ENCODE measurements at places on chromosomes 5 and 9.

- DNase-seq, result no peak
These were observed 22.4 kb downstream of the CXXC5 start for GRCh38 chr5:139670369-139671095.

DNA sequence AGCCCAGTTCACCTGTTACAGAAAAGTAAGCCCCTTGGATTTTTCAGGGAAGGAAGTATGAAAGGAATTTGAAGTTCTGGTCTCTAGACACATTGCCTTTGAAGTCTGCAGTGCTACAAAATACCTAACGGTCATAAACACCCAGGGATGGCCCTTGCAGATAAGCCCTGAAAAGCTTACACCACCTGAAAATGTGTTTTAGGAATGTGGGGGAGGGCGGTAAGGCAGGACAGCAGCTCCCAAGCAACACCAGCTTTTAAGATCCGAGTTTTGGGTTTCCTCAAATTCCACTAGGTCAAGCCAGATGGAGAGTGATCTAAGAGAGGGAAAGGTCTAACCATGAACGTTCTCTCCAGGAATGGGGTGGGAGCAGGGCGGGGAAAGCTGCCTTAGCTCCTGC lies 114.1 kb upstream of the PANK3 start:
- no peak for DNase-seq

- no peak for DNase-seq
These were observed 33.0 kb downstream of the PPARGC1B start for GRCh38 chr5:149762958-149763630.

DNA sequence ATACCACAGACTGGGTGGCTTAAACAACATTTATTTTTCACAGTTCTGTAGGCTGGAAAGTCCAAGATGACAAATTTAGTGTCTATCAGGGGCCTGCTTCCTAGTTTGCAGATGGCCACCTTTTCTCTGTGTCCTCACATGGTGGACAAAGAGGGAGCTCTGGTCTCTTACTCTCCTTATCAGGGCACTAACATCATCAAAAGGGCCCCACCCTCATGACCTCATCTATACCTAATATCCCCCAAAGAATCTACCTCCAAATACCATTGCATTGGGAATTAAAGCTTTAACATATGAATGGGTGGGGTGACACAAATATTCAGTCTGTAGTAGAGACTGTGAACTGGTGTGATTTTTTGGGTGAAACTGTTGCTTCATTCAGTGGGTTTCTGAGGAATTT lies 78.1 kb downstream of the C7 start:
- DNase-seq, result no peak

GRCh38 chr9:12764150-12764549 lies 10.7 kb upstream of the LURAP1L start:
- DNase-seq, result no peak

- DNase-seq, result no peak
These were observed 1.9 kb downstream of the MLANA start for GRCh38 chr9:5892456-5893133.

- DNase-seq, result no peak
These were observed 51.8 kb downstream of the RNF145 start for GRCh38 chr5:159157552-159157951.

- no peak for DNase-seq
These were observed 6.3 kb downstream of the SHB start for GRCh38 chr9:38062498-38063362.

DNA sequence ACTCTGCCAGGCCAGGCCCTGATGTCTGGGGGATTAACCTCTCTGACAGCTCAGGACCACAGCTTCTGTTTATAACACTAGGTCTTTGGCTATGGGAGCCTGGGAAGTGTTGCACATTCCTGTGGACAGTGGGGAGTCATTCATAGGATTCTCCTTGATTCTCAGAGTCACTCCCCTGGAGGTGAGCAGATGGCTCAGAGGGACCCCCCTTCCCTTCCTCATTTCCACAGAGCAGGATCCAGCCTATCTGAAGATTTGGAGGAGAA lies 60.2 kb downstream of the NRG2 start:
- no peak for DNase-seq

- DNase-seq, result no peak
These were observed 63.4 kb downstream of the TLE1 start for GRCh38 chr9:81625969-81626368.

DNA sequence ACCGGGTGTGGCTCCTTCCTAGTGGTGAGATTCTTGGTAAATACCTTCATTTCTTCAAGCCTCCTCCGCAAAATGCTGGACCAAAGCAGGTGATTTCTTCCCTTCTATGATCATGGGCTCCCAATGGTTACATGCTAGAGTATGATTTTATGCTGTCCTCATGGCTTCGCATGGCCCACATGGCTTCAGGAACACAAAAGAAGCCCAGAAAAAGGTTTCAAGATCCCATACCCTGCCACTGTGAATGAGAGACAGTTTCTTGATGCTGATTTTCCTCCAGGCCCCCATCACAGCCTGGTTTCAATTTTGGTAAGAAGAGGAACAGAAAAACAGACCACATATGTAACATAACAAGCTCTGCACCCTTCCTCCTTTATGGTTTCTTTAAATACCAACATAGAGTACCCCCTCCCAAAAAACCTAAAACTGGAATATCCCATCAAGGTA lies 2.4 kb upstream of the RXFP3 start:
- no peak for DNase-seq

GRCh38 chr5:135246923-135247795 lies 151.9 kb downstream of the MACROH2A1 start:
- peak; percentile 54 for DNase-seq

DNA sequence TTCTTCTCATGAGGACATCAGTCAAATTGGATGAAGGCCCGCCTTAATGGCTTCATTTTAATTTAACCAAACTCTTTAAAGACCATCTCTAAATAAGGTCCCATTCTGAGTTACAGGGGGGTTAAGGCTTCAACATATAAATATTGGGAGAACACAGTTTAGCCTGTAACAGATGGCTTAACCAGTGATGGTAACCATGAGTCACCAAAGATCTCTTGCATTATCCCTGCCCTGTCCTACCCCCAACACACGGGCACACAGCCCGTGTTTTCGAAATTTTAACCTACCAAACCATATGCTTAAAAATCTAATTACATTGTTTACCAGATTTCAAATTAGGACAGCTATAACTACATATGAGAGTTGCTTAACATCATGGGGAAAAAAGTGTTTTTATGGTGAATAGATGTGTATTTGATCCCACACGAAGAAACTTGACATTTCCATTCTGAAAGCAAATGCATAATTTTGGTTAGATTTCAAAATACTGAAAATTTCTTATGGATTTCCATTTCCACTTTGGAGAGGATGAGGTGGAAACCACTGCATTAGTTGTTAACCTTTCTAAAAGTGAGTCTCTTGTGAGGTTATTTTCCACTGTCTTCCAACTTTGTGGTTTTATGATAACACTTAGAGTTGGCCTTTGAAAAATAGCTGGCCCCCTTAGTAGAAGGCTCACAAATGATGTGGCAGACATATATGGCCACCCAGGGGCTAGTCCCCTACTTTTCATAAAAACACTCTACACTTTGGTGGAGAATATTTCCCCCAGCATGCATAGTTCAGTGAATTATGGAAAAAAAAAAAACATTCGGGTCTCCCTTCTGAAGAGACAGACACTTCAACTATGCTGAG lies 849.3 kb downstream of the TLE1 start:
- DNase-seq, result no peak

DNA sequence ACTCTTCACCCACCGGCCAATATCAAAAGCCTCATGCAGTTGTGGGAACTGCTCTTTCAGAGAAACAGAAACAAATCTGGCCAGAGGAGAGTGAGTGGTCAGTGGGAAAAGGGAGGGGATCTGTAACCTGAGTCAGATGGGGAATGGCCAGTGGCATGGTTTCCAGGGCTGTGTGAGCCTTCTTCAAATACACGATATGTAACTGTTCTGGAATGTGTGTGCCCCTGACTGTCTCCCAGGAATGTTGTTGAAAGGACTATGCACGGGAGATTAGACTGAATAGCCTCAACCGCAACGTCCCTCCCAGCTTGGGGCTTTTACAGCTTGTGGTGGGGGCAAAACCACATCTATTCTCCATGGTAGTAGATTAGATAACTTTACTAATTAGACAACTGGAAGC lies 60.8 kb downstream of the SH3TC2 start:
- no peak for DNase-seq

DNA sequence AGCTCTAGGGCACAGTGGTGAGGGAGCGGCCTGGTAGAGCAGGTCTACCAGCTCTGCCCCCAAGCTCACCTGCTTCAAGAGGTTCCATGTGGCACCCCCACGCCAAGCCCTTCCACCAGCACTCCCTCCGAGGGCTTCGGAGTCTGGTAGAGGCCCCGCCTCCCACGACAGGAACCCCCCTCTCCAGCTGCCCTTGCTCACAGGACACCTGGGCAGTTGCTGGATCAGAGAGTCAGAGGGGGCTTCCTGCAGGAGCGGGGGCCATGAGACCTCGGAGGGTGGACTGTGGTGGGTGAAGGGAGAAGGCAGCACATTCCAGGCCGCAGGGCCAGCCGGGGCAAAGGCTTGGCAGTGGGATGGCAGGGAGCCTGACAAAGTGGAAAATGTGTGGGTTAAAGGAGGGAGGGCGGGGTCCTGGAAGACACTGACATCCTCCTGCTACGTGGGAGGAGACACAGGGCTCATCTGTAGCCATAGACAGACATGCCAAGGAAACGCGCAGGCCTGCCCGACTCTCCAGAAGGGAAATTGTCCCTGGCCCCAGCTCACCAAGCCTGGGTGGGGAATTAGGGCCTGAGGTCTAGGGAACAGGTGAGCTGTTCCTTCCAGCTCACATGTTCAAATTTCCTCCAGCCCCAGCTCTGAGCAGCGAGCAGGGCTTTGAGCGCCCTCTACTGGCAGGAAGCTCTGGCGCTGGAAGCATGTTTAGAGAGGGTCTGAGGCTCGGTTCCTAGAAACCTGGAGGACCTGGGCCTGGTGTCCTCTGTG lies 74.2 kb downstream of the NTNG2 start:
- DNase-seq, result peak; percentile 93

- DNase-seq, result no peak
These were observed 134.0 kb downstream of the CEP120 start for GRCh38 chr5:123289210-123289609.

- no peak for DNase-seq
These were observed 126.1 kb downstream of the GAS1 start for GRCh38 chr9:86821006-86821845.

DNA sequence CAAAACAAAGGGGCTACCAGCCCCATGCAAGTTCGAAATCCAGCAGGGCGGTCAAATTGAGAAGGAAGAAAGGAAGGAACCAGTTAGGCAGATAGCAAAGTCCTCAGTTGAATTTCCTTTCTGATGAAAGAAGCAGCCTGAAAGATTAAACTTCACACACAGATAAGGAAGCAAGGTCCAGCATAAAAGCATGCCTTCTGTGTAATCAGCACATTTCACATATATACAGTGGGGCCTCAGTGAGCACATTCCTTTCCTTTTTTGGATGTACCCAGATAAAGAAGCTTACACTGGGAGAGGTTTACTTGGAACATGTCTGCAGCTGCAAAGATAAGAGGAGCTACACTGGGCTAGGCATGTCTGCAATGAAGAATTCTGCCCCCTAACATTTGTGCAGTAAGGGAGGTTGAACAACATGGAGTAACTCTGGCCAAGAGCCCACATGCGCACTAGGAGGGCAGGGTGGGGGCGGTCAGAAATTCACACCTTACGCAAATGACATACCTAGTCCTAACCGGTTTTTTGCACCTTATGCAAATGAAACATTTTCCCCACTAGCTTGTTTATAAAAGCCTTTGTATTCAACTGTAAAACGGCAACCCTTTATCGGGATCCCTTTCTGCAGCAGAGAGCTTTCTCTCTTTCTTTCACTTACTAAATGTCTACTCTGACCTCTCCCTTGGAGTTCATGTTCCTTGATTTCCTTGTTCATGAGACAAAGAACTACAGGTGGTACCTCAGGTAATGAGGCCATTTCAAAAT lies 149.7 kb upstream of the FBXL17 start:
- no peak for DNase-seq

DNA sequence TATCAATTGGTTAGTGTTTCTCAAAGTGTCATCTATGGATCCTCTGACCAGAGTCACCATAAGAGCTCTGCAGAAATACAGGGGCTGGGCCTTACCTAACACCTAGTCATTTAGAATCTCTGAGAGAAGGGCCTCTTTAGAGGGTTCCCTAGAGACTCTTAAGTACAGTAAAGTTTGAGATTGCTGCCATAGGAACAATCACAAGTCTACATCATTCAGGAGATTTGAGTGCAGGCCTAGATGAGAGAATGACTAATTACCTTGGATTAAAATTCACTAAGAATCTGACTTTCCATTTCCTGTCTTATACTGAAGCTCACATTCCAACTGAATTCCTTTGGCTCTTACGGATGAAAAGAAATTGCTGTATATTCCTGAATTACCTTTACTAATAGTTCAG lies 182.1 kb upstream of the PTGER4 start:
- DNase-seq, result no peak

DNA sequence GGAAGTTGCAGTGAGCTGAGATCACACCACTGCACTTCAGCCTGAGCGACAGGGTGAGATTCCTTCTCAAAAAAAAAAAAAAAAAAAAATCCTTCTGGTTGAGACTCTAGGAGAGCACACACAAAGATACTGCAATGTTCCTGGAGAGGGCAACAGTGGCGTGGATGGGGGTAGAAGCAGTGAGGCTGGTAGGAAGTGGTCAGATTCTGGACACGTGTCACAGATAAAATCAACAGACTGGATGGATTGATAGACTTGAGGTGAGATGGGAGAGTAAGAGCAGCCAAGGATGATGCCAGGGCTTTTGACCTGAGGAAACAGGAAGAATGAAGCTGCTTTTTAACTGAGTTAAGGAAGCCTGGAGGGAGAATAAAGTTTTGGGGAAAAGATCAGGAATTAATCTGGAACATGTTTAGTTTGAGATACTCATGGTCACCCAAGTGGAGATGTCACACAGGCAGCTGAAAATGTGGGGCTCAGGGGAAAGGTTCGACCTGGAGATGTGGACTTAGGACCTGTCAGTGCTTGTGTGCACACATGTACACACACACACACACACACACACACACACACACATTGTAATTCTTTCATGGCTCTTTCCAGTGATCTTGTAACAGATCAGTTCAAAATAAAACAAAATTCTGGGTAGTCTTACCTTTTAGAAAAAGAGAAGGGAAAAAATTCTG lies 88.1 kb downstream of the FANCC start:
- DNase-seq, result no peak

DNA sequence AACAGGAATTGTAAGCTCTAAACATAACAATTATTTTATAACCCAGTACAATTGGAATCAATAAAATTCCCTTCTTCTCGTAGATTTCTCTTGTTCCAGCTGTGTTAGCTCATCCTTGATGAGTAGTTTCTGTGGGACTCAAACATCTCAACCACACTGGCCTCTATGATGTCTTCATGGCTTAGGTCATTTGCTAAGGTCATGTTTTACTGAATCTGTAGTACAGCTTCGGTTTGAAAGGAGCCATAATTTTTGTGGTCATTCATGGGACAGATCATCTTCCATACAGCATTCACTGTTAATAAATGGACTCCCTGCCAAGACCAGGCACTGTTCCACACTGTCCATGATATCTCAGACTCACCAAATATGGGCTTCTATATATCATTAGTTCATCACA lies 369.0 kb upstream of the RFX3 start:
- DNase-seq, result no peak
